ENCODE measurements at places on chromosomes 1 and 21. TPM values are rescaled to one million over a fixed set of nuclear protein-coding genes. Genes with fewer than 3 reads are reported as not detected.

TMEM82 gene
- total RNA-seq, result not detected

AMIGO1 gene
- total RNA-seq, result 1.8 TPM

RHBG gene
- total RNA-seq, result not detected

FAM72D gene
- 1.00 TPM for total RNA-seq

SIM2 gene
- total RNA-seq, result 9.2 TPM

MIXL1 gene
- 0.16 TPM for total RNA-seq

VHLL gene
- total RNA-seq, result 0.34 TPM

RUNX3 gene
- total RNA-seq, result 2.5 TPM

SPRR2B gene
- not detected for total RNA-seq

BTBD19 gene
- total RNA-seq, result 30.6 TPM

CDC7 gene
- 3.3 TPM for total RNA-seq

OR6K3 gene
- total RNA-seq, result not detected

IFNLR1 gene
- total RNA-seq, result 0.94 TPM

KRTAP13-2 gene
- not detected for total RNA-seq

Measured in astrocyte (in vitro differentiated cells and primary cell).